ENCODE measurements at places on chromosomes 12 and 14. TPM values are rescaled to one million over a fixed set of nuclear protein-coding genes. Genes with fewer than 3 reads are reported as not detected.

DNA sequence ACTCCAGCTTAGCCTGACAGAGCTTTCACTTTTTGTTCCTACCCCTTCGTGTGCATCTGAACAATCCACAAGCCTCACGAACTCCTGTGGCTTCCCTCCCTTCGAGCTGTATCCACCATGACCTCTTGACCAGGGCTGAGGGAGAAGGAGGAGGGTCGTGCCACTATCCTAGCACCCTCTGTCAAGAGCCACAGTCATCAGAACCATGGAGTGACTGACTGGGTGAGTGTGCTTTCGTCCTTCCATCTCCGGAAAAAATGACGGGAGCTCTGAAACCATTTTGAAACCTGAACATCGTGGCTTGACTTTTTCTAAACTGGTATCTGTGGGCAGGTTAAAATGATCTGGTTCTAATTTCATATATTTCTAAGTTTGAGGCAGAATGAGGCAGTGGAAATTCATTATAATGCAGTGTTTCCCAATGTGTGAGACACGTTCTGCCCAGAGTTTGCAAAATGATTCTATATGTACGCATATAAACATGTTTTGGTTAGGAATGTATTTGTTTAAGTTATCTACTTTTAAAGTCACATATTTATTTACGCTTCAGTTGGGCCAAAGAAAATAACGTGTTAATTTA is 27.0 kb downstream of the IL26 start:
- peaks cover 2% of the 10 kb centered on the region for H3K27me3 ChIP-seq
- no peaks in the 10 kb centered on the region for H3K36me3 ChIP-seq
- peak overlapping the region; percentile 82 for H3K27ac ChIP-seq
- DNase-seq, result no peak
- H3K4me1 ChIP-seq, result peaks cover 24% of the 10 kb centered on the region

DNA sequence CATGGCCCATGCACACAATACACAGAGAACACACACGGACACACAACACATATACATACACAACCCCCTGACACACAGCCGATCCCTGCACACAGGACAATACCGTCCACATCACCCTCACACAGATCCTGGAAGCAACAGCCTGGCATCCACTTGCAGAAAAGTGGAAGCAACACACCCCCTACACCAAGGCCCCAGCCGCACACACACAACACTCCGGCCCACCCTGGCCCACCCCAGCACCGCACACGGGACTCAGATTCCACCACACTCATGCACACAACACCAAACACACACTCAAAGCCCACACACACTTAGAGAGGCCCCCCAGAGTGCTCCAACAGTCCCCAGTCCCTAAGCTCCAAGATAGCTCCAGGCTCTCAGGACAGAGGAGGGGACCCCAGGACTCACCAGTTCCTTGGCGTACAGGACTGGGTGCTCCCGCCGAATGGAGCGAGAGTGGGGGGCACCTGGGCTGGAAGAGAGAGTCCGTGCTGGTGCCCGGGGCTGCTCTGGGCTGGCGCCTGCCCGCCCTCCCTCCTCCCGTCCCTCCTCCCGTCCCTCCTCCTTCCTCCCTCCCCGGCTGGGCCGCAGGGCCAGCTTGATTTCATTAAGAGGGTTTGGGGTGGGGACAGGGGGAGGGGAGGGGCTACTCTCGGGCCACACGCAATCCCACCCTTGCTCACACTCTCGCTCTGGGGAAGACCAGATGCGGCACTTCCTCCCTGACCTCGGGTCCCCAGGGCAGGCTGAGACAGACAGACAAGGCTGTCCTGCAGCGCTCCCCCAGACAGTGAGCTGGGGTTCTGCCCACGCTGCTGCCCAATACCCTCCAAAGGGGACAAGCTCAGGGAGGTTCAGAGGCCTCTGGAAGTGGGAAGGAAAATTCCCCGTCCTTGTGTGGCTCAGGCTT is at the start of gene TMEM119:
TMEM119 (minus strand) TSS at position 526 of the 913 bp plus-strand sequence. CDS start 5,701 bp downstream, outside the sequence.
- no peaks in the 10 kb centered on the region for H3K4me1 ChIP-seq
- no peaks in the 10 kb centered on the region for H3K36me3 ChIP-seq
- H3K27ac ChIP-seq, result no peak within 1 kb of the TSS
- no peak for DNase-seq

- no peak for DNase-seq
- H3K27me3 ChIP-seq, result peaks cover 4% of the 10 kb centered on the region
- H3K36me3 ChIP-seq, result no peaks in the 10 kb centered on the region
- no peak overlapping the region for H3K27ac ChIP-seq
- no peak overlapping the region for H3K4me3 ChIP-seq
Observed at GRCh38 chr12:16063726-16064125, 152.6 kb downstream of the DERA start.

Gene GNB3
- total RNA-seq, result not detected

- no peak for DNase-seq
- H3K4me3 ChIP-seq, result no peak overlapping the region
- H3K27me3 ChIP-seq, result no peaks in the 10 kb centered on the region
- no peaks in the 10 kb centered on the region for H3K4me1 ChIP-seq
Observed at GRCh38 chr14:102729825-102730224, 47.4 kb upstream of the TRAF3 start.

DNA sequence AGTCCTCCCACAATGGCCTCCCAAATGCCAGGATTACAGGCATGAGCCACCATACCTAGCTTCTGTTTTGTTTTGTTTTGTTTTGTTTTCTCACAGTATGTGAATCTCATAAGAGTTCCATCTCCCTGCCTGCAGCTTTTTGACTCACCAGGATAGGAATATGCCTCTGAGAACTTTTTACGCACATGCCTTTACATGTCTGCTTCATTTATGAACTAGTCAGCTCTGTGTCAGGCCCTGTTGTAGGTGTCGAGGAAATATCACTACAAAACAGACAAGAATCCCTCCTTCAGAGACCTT is 89.0 kb downstream of the BORCS5 start:
- no peaks in the 10 kb centered on the region for H3K27me3 ChIP-seq
- H3K4me1 ChIP-seq, result peaks cover 46% of the 10 kb centered on the region
- H3K4me3 ChIP-seq, result no peak overlapping the region
- H3K27ac ChIP-seq, result no peak overlapping the region
- H3K36me3 ChIP-seq, result peaks cover 19% of the 10 kb centered on the region

DNA sequence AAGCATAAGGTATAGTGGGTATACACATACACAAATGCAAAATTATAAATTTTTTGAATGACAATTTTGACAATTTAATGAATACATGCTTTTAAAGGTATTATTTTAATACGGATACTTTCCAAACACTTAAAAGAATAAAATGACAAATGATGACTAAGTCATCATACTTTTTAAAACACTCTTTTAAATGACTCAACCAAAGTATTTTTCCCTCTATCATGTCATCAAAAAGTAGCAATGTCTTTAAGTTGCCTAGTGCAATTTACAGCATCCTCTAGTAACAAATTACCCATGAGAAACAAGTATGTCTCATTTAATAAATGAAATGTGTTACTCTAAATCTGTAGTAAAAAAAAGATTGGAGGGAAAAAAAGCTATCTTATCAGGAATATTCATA is 73.3 kb downstream of the RPS6KA5 start:
- H3K36me3 ChIP-seq, result peaks cover 48% of the 10 kb centered on the region
- no peak overlapping the region for H3K4me3 ChIP-seq
- peaks cover 31% of the 10 kb centered on the region for H3K4me1 ChIP-seq
- H3K27ac ChIP-seq, result no peak overlapping the region

DNA sequence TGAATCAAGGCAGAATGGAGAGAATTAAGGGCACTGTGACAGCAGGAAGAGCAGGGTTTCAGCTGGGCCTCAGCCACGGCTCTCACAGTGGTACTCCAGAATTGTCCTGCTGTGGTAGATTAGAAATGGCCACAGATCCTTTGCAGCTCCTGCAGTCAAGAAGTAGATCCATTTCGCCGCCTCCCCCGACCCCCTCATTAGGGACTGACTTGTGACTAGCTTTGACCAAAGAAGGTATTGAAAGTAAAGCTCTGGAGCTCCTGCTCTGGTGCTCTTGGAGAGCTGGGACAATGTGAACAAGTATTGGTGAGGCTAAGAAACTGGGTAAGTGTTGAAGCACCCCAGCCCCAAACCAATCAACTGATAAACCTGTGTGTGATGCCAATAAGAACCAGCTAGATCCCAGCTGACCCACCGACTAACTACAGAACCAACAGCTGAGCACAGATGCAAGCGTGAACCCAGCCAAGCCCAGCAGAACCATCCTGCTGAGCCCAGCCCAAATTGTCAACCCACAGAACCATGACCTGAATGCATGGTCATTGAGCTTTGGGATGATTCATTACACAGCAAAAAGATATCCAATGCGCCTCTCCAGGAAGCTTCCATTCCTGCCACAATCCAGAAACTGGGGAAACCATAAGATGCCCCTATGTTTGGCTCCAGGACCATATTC is 50.7 kb downstream of the JAG2 start:
- peaks cover 11% of the 10 kb centered on the region for H3K27me3 ChIP-seq
- no peak for DNase-seq
- no peak overlapping the region for H3K27ac ChIP-seq
- no peaks in the 10 kb centered on the region for H3K4me1 ChIP-seq
- no peak overlapping the region for H3K4me3 ChIP-seq

- DNase-seq, result no peak
- H3K27me3 ChIP-seq, result no peaks in the 10 kb centered on the region
- no peaks in the 10 kb centered on the region for H3K36me3 ChIP-seq
- no peak overlapping the region for H3K4me3 ChIP-seq
Observed at GRCh38 chr14:83470466-83470865, 1936.8 kb upstream of the SEL1L start.

DNA sequence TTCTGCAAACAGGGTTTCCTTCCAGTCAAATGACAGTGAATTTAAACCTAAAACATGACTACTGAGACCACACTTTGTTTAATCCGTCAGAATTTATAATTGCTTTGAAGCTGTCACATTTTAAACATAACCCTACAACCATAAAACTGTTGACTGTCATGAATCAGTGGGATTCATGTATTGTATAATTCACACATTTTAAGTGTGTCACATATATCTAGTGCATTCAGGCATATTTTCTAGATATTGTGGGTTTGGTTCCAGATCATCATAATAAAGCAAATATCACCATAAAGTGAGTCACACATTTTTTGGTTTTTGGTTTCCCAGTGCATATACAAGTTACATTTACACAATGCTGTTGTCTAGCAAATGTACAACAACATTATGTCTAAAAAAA is 304.4 kb downstream of the TMEM132D start:
- no peaks in the 10 kb centered on the region for H3K4me1 ChIP-seq
- no peaks in the 10 kb centered on the region for H3K36me3 ChIP-seq
- DNase-seq, result no peak
- H3K27ac ChIP-seq, result no peak overlapping the region

DNA sequence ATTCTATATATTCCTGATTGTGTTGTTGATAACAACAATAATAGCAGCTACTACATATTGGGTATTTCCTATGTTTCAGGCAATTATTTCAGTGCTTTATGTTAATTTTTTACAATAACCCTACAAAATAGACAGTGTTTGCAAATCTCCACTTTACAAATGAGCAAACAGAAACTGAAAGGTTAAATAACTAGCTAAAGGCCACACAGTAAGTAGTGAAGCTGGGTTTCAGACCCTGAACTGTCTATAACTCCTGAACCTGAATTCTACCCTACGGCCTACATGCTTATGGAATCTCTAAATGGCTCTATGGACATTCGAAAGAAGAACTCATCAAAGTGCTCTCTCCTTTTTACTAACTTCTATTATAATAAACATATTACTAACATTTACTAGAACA is 19.7 kb upstream of the NUDT4 start:
- peaks cover 2% of the 10 kb centered on the region for H3K4me1 ChIP-seq
- no peaks in the 10 kb centered on the region for H3K36me3 ChIP-seq
- no peak for DNase-seq
- no peak overlapping the region for H3K4me3 ChIP-seq

DNA sequence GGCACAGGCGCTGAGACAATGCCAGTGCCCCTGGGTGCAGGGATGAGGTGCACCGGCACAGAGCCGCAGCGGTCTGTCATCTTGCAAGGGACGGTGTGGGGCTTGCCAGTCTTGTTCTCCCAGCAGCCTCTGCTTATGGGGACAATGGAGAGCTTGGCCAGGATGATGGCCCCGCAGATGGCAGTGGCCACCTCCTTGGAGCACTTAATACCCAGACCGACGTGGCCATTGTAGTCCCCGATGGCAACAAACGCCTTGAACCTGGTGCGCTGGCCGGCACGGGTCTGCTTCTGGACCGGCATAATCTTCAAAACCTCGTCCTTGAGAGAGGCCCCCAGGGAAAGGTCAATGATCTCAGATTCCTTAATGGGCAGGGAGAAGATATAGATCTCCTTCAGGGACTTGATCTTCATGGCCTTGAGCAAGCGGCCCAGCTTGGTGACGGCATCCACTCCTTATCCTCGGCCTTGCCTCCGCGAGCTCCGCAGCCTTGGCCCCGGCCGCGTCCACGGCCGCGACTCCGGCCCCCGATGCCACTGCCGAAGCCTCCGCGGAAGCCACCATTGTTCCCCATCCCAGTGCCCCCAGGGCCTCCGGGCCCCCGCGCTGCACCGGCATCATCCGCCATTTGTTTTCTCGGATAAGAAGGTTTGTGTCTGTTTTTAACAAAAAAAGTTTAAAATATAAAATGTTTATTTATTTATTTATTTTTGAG is 29.9 kb downstream of the VRTN start:
- no peaks in the 10 kb centered on the region for H3K36me3 ChIP-seq
- H3K4me1 ChIP-seq, result no peaks in the 10 kb centered on the region
- no peak overlapping the region for H3K4me3 ChIP-seq
- H3K27me3 ChIP-seq, result peaks cover 1% of the 10 kb centered on the region
- DNase-seq, result no peak
- no peak overlapping the region for H3K27ac ChIP-seq

- DNase-seq, result no peak
- no peaks in the 10 kb centered on the region for H3K4me1 ChIP-seq
- no peak overlapping the region for H3K4me3 ChIP-seq
- peaks cover 5% of the 10 kb centered on the region for H3K27me3 ChIP-seq
Observed at GRCh38 chr14:39006721-39007410, 96.2 kb downstream of the SEC23A start.

DNA sequence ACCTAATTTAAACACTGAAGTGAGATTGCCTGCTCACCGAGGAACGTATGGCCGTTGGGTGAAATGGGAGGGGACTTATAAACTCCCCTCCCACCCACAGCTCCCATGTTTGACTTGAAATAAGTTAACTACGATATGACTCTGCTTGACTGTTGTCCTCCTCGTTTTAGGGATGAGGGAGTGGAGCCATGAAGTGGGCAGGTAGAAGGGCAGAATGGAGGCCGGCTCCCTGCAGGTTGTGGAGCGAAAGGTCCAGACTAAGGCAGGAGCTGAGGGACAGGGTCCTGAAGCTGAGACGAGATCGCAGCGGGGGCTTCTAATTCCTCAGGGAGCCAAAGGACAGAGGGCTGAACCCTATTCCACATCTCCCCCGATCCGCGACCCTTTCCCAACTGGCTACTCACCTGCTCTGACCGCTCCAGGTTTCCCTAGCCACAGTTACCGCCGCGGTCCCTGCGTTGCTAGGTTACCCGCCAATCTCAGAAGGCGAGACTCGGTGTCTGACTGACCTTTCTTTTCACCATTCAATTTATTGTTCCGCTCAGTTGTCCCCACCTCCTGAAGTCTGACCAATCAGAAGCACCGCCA is 577 bp upstream of the TPCN1 start:
- no peaks in the 10 kb centered on the region for H3K36me3 ChIP-seq
- H3K27me3 ChIP-seq, result peaks cover 2% of the 10 kb centered on the region
- H3K4me1 ChIP-seq, result peaks cover 47% of the 10 kb centered on the region

Data from activated CD4-positive, alpha-beta T cell treated with anti-CD3 and anti-CD28 coated beads, Interleukin-2, amount 10 ng/mL, durations not matched to agents 7 days and 5 days (primary cell).